ENCODE measurements at places on chromosomes 5 and 9.

DNA sequence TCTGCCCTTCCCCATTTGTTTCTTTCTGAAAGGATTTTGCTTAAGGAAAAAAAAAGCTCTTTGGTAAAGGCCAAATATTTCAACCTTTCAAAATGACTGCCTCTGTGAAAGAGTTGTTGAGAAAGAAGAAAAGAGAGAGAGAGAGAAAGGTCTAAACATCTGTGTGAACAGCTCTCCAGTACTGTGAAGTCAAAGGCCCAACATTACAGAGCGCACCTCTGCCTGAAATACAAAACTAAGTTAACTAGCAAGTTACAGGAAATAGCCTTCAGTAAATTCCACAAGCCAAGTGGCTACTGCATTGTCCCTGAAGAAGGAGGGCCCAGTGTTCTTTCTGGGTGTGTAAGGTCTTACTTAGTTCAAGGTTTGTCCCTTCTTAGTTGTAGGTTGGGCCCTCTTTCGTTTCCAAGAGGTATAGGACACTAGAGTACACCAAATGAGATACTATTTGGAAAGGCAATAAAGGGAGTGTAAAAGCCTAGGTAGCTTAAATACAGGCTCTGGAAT, 104.4 kb downstream of the THBS4 start:
- no peak for DNase-seq

DNA sequence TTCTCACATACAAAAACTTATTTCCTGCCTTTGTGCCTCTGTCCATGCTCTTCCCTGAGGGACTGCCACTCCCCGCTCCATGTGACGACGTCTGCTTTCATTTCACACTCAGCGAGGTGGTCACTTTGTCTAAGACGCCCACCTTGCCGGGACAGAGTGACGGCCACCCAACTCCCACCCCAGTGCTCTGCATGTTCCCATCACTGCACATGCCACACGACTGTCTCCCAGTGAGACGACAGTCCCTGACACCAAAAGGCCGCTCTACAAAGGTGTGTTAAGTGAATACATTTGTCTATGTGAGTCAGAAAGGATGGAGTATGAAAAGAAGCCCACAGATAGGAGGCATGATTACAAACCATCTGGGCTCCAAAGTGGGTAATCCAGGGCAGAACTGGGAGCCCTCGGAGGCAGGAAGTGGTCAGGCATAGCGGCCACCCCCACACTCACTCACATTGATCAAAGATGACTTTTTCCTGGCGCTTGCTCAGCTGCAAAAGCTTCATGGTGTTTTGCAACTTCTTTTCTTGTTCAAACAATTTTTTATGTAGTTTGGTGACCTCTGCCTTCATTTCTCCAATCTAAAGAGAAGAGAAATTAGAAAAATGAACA, 185.8 kb downstream of the CDK5RAP2 start:
- DNase-seq = peak; percentile 43

DNA sequence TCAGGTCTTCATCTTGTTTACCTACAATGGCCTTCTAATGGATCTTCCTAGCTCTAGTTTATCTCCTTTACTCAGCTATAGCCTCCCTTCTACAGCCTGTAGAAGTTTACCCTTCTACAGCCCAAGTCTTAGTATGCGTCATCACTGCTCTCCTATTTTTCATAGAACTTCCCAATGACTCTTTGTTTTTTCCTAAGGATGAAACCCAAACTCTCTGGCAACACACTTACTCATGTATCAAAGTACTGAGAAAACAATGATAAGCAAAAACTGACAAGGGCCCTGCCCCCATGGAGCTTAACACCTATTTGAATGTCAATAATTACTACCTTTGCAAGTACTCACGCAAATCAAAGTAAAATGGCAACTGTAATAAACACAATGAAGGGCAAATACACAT, 33.7 kb downstream of the LEAP2 start:
- no peak for DNase-seq

DNA sequence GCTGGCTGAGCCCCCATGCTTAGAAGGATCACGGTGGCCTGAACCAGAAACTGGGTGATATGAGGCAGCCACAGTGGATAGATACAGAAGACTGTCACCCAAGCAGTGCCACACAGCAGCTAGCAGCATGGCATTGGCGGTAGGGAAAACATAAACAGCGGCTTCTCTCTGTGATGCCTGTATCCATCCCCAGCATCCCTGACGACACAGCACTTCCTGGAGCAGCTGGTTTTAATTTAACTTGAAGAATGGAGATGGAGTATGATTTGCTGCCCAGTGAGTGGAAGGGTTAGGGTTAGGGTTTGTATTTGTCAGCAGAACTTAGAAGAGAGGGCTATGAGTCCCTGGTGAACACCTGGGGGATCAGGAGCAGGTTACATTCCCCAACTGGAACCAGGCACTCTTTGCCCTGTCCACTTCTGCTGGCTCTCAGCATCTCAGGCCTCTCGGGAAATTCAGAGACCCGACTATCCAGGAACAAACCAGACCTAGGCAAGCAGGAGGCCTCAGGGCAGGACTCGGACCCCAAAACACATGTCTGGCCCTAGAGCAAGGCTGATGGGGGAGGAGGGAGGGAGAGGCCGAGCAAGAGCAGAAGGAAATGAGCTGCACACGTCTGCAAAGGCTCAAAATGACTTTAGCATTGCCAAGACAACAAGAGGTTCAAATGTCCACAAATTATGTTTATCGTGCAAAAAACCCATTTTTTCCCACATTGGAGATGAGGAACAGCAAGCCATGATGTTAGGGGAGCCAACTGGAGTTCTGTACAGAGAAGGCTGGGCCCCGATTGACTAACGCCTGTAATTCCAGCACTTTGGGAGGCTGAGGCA, 6.5 kb upstream of the GGTA1 start:
- DNase-seq = no peak

GRCh38 chr9:27701587-27701986, 128.3 kb upstream of the C9orf72 start:
- DNase-seq = no peak

GRCh38 chr9:125701351-125701750, 5.7 kb downstream of the MAPKAP1 start:
- DNase-seq = no peak

DNA sequence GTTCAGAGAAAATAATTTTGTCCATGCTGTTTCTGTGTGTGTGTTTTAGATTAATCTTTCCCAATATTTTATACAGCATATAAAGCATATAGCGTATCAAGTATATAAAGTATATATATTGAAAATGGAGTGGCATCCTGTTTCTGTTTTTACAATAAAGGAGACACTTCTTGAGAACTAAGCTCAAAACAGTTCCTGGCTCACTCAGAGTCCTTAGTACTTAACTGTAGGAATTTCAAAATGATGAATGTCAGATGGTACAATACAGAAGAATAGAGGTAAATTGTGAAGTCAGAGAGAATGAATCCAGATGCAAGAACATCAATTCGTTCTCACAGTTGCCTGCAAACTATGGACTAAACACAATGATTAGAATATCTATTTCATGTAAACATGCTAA, 68.7 kb upstream of the TAS2R1 start:
- DNase-seq = no peak

DNA sequence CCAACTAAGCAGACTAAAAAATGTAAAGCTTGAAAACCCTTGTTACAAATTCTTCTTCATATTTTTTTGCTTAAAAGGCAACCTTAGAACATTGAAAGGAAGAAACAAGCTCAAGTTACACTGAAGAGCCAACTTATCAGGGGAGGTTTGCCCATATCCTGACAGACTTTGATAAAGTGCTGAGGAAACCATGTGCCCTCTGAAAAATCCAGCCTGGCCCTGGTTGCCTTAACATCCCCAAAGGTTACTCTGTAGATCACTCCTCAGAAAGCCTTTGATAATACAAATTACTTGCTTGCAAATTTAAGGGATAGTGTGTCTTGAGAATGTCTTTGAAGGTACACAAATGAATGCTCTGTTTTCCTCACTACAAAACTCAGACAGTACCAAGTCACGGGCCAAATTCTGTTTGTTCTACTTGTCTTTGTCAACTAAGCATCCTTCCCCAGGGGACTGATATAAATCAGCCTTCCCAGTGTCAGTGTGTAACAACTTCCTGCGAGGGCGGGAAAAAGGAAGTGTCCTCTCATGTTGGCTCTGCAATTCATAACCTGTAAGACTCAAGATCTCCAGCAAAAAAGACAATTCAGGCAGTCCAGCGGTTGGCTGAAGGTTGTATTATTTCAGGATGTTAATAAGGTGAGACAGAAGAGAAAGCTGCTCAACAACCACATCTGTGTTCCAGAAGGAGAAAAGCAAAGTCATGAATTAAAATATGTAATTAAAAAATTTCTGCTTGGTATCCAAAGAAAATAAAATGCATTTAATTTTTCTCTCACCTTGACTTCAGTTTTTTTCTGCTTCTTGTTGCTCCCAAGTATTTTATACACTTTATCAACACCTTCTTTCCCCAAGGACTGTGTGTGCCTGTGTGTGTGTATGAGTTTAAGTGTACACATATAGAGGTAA, 199.9 kb downstream of the PIK3R1 start:
- no peak for DNase-seq

- no peak for DNase-seq
These were observed 283.9 kb upstream of the TNC start for GRCh38 chr9:115401756-115402327.

GRCh38 chr9:35839926-35840325, 10.9 kb downstream of the TMEM8B start:
- DNase-seq = no peak

DNA sequence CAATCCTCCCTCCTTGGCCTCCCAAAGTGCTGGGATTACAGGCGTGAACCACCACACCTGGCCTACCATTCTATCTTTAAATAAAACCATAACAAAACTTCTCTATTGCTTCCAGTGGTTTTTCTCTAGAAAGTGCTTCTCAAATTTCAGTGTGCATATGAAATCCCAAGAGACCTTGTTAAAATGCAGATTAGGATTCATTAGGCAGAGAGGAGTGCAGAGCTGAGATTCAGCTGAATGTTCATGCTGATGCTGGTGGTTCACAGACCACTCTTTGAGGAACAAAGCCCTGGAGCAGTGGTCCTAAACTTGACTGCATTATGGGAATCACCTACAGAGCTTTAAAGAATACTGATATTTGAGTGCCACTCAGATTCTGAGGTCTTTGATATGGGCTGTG, 28.2 kb downstream of the CARD6 start:
- DNase-seq = no peak

DNA sequence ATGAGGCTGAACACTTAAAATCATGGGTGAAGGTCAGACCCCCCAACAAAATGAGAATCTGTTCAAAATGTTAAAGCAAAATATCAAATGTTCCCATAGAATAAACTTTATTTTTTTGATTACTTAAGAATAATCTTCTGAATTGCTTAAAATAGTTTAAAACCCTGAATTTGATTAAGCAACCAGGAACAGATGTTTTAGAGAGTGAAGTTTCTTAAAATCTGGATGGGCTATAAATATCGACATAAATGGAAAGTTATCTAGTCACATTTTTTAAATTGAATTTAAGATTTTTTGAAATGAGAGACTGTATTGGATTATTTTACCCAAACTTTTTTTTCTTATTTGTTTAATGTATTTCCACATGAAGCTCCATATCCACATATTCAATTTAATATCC, 98.5 kb downstream of the ADAMTS12 start:
- no peak for DNase-seq

DNA sequence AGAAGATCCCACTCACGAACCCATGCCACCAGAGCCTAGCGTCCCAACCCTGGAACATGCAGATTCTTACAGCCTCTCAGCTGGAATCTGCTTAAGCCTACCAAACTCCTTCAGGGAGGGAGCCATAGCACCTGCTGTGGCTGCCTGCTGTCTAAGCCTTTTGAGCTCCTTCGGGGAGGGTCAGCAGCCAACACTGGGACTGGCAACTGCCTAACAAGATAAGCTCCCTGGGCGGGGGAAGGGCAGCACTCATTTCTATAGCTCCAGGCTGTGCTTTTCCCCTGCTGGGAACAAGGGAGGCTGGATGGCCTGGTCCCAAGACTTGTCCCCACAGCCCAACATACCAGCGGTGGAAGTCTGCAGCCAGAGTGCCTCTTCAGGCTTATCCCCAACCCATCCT, 199.1 kb upstream of the OR13F1 start:
- no peak for DNase-seq

GRCh38 chr5:170651604-170652277, 131.8 kb upstream of the GABRP start:
- no peak for DNase-seq

GRCh38 chr5:170121321-170121720, 15.6 kb downstream of the FOXI1 start:
- no peak for DNase-seq

DNA sequence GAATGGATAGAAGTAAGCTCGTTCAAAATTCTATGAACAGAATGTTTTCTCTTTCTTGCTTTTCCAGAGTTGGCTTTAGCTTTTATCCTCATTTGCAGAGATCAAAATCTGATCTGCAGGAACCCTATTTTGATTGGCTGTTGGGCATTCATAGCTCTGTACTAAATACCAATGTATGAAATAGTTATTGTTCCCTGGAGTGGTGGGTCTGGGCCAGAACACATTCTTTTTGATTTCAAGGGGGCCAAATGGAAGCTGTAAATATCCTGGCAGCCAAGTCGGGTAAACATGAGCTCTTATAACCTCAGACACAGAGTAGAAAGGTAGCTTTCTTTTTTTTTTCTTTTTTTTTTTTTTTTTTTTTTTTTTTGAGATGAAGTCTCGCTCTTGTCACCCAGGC, 241.5 kb downstream of the PDZD2 start:
- no peak for DNase-seq

DNA sequence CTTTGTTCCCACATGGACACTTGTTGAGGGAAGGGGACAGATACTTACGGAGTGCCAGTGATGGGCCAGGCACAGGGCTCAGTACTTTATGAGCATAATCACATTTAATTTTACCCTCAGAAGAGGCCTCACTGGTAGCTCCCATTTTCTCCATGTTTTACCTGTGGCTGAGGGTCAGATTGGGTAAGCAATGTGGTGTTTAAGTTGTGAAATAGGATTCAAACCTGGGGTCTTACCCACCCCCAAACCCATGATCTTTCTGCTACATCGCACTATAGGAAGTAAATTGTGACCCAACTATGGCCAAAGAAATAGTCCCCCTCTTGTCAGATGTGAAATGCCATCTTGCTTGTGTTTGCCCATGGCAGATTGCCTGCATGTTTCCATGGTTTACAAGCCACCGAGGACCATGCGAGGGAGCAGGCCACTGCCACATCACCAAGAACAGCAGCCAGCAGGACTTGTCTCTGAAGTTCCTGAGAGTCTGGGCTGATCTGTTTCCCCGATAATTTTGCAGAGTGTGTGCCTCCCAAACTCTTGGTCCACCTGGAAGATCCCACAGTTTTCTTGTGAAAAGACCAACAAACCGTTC, 95.4 kb downstream of the MACROH2A1 start:
- DNase-seq = no peak

Measured in stimulated activated naive CD8-positive, alpha-beta T cell treated with anti-CD3 and anti-CD28 coated beads, Interleukin-15, amount 100 ng/mL, for 72 hours (primary cell).